ENCODE measurements at places on chromosomes 1 and 21.

DNA sequence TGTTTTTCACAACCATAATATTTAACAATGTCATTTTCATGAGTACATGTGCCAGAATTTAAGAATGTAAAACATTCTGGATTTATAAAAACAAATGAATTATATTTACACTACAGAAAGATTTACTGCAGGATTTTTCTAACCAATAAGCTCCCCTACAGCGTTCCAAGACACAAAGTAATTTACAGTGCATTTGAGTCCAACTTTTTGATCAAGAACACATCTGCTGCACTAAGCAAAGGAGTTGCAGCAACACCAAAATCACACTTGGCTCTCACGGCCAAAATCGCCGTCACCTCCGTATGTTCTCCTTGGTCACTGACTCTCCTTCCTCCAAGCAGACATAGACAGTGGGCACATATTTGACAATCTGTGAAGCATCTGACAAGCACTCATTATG is 7.7 kb downstream of the VPS26C start:
- no peaks in the 10 kb centered on the region for H3K27me3 ChIP-seq
- peaks cover 61% of the 10 kb centered on the region for H3K4me1 ChIP-seq
- no peak overlapping the region for H3K27ac ChIP-seq
- no peak overlapping the region for H3K4me3 ChIP-seq

- no peak overlapping the region for H3K4me3 ChIP-seq
- peaks cover 81% of the 10 kb centered on the region for H3K36me3 ChIP-seq
- DNase-seq = no peak
- no peak overlapping the region for H3K27ac ChIP-seq
- peaks cover 9% of the 10 kb centered on the region for H3K4me1 ChIP-seq
These were observed 56.9 kb downstream of the UBR4 start for GRCh38 chr1:19153169-19153568.

DNA sequence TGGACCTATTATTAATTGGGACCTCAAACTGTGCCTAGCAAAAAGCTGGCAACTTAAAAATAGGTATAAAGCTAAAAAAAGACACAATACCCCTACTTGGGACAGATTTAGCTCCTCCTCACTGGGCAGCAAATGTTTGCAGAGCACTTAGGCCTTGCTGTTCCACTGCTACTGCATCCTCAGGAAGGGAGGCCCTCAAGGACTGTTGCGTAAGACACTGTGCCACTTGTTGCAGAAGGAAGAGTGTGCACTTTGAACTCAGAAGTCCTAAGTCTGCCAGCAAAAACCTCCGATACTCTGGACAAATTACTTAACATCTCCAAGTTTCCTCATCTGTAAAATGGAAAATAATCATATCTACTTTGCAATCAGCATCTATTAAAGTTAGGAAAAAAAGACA is 322.9 kb downstream of the BARHL2 start:
- H3K27ac ChIP-seq = no peak overlapping the region
- H3K4me3 ChIP-seq = no peak overlapping the region
- H3K36me3 ChIP-seq = no peaks in the 10 kb centered on the region
- DNase-seq = no peak

GRCh38 chr1:5770981-5771765 is 221.1 kb downstream of the NPHP4 start:
- no peak overlapping the region for H3K4me3 ChIP-seq
- DNase-seq = no peak
- no peak overlapping the region for H3K27ac ChIP-seq
- H3K36me3 ChIP-seq = no peaks in the 10 kb centered on the region
- H3K4me1 ChIP-seq = peaks cover 22% of the 10 kb centered on the region

DNA sequence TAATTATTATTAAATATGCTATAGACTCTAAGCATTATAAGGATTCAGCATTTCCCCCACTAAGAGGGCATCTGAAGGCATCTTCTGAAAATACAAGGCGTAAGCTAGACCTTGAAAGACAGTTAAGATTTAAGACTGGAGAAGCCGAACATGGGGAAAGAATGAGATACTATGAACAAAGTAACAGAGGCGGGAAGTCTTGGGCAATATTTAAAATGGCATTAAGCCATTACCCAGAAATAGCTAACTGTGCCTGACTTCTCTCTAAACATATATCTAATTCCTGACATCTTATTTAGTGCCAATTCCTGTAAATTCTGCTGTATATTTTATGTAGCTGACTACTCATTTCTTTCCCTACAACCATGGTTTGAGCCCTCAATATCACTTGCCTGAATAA is 20.9 kb downstream of the DPH5 start:
- peaks cover 24% of the 10 kb centered on the region for H3K4me1 ChIP-seq
- no peak overlapping the region for H3K4me3 ChIP-seq
- no peak overlapping the region for H3K27ac ChIP-seq
- H3K36me3 ChIP-seq = peaks cover 30% of the 10 kb centered on the region
- no peak for DNase-seq
- H3K27me3 ChIP-seq = no peaks in the 10 kb centered on the region

- no peak overlapping the region for H3K27ac ChIP-seq
- DNase-seq = no peak
- no peaks in the 10 kb centered on the region for H3K27me3 ChIP-seq
- no peaks in the 10 kb centered on the region for H3K4me1 ChIP-seq
- no peak overlapping the region for H3K4me3 ChIP-seq
- H3K36me3 ChIP-seq = no peaks in the 10 kb centered on the region
These were observed 1695.3 kb downstream of the BRINP3 start for GRCh38 chr1:188782220-188782841.

DNA sequence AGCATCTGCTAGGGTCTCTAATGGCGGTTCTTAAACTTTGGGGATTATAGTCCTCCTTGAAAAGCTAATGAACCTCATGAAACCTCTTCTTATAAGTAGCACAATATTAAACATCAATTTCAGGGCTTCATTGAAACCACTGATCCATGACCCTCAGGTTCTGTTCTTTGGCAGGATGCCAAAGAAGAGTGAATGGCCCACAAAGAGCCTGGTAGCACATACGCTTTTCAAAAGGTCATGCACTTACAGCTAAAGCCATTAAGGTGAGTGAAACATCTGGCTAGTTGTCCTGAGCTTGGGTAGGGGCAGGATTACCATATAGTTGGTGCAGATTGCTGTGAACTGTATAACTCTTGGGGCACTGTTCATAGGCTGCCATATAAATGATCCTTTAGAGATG is 42.3 kb downstream of the MDM4 start:
- no peaks in the 10 kb centered on the region for H3K4me1 ChIP-seq
- H3K27ac ChIP-seq = no peak overlapping the region
- H3K36me3 ChIP-seq = no peaks in the 10 kb centered on the region
- no peak overlapping the region for H3K4me3 ChIP-seq
- DNase-seq = no peak

DNA sequence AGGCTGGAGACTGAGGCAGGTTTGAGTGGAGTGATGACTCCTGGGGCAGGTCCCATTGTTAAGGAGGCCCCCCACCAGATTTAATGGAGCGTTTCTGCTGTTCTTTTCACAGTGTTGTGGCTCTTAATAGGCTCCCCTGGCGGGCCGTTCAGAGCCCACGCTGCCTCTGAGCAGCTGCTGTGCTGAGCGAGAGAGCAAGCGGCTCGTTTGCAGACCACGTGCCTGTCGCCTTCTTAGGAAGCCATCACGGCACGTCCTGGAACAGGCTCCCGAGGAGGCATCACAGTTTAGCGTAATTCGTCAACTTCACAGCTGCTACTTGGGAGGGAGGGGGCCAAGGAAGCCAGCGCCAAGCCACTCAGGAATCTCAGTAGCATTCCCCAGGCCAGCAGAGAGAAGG is 70.5 kb upstream of the CTTNBP2NL start:
- no peak overlapping the region for H3K27ac ChIP-seq
- H3K4me3 ChIP-seq = no peak overlapping the region
- no peaks in the 10 kb centered on the region for H3K27me3 ChIP-seq
- no peaks in the 10 kb centered on the region for H3K36me3 ChIP-seq

GRCh38 chr21:34553151-34553952 is 41.3 kb upstream of the KCNE1 start:
- H3K27me3 ChIP-seq = no peaks in the 10 kb centered on the region
- H3K4me3 ChIP-seq = no peak overlapping the region
- peak overlapping the region; percentile 36 for H3K27ac ChIP-seq
- H3K4me1 ChIP-seq = peaks cover 28% of the 10 kb centered on the region

- no peaks in the 10 kb centered on the region for H3K36me3 ChIP-seq
- H3K27me3 ChIP-seq = no peaks in the 10 kb centered on the region
- DNase-seq = no peak
- no peak overlapping the region for H3K27ac ChIP-seq
- no peaks in the 10 kb centered on the region for H3K4me1 ChIP-seq
These were observed 8.9 kb downstream of the KRTAP10-1 start for GRCh38 chr21:44530903-44531605.

- peaks cover 25% of the 10 kb centered on the region for H3K27me3 ChIP-seq
- H3K4me1 ChIP-seq = peaks cover 52% of the 10 kb centered on the region
- H3K36me3 ChIP-seq = no peaks in the 10 kb centered on the region
- DNase-seq = peak; percentile 37
- H3K27ac ChIP-seq = no peak overlapping the region
These were observed 15.8 kb upstream of the S100A11 start for GRCh38 chr1:152052606-152053005.

DNA sequence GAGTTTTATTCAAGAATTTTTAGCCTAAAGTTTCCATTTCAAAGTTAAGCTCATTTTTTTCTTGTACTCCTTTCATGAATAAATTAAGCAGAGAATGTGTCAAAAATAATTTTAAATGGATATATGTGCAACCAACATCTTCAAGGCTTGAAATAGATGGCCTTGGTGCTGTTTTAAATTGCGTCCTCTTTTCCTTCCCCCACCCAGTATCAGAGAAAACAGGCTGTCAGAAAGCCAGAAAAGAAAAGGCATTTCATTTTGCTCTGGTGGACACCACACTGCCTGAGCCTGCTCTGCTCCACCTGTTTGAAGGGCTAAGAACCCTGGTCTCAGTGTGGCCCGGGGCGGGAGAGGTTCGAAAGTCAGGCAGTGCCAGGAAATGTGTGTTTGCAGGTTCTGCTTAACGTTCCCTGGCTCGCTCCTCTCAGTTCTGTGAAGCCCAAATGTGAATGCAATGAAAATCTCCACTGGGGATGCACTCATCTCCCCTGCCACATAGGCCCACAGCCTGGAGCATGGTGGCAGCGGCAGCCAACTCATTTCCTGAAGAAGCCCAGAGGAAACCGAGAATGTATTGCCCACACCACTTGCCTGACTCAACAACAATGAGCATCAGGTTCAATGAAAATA is 134.4 kb downstream of the SDCCAG8 start:
- no peak for DNase-seq
- no peaks in the 10 kb centered on the region for H3K4me1 ChIP-seq
- H3K27ac ChIP-seq = no peak overlapping the region
- H3K27me3 ChIP-seq = no peaks in the 10 kb centered on the region
- no peaks in the 10 kb centered on the region for H3K36me3 ChIP-seq
- H3K4me3 ChIP-seq = no peak overlapping the region
